ENCODE measurements at places on chromosomes 4 and X.

- DNase-seq: no peak
These were observed 148.1 kb upstream of the EOLA2 start for GRCh38 chrX:150086371-150086770.

DNA sequence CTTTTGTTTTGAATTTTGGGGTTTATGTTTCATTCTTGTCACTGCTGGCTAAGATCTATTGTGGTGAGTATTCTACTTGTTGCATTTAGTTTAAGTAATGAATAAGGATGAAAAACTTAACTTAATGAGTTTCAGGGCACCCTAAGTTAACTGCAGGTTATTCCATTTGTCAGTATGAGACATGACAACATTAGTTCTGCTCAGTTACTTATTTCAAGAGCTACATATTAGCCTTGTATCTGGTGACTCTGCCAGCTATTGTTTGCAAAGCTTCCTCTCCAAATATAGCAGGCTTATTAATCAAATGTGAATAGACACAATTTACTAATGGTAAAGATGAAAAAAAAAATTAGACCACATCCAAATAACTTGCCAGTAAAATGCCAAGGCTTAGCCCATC, 567.1 kb downstream of the IL15 start:
- no peak for DNase-seq

DNA sequence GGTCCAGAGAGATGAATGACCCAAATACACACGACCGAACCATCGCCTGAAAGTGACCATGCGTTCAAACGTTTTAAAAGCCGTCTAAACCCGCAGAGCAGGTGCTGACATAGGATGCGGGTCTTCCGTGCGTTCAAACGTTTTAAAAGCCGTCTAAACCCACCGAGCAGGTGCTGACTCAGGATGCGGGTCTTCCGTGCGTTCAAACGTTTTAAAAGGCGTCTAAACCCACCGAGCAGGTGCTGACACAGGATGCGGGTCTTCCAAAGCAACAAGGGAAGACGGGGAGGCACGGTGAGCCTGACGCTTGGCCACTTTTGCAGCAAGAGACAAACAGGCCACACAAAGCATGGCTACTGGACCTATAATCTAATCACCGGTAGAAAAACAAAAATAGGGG, 47.2 kb downstream of the GAK start:
- no peak for DNase-seq

DNA sequence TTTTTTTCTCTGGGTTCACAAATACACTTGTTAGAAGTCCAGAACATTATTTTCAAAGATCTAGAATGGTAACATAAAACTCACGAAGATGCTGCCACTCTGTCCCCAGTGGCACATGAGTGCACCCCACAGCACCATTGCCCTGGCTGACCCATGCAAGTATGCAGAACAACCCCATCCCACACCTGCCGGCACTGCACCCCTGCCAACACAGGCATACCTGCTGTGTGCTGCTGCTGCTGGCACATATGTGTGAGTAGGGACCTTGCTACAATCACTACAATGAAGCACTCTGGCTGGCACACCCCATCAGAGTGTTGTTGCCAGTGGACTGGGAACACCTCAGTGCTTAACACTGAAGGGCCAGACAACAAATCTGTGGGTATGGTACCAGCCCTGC, 66.9 kb downstream of the CISD2 start:
- DNase-seq: no peak

- no peak for DNase-seq
These were observed 2.4 kb upstream of the MBTPS2 start for GRCh38 chrX:21837056-21837455.

All from NCI-H1694 (cell line).